Right cardiac atrium (tissue), 5 donors: ENCODE measurements at places on chromosomes 11 and 22.

GRCh38 chr22:22166941-22167713 is 77.5 kb upstream of the VPREB1 start:
- DNase-seq = no peak

- DNase-seq = no peak
Measured at GRCh38 chr11:95499516-95500135, 268.6 kb upstream of the SESN3 start.

DNA sequence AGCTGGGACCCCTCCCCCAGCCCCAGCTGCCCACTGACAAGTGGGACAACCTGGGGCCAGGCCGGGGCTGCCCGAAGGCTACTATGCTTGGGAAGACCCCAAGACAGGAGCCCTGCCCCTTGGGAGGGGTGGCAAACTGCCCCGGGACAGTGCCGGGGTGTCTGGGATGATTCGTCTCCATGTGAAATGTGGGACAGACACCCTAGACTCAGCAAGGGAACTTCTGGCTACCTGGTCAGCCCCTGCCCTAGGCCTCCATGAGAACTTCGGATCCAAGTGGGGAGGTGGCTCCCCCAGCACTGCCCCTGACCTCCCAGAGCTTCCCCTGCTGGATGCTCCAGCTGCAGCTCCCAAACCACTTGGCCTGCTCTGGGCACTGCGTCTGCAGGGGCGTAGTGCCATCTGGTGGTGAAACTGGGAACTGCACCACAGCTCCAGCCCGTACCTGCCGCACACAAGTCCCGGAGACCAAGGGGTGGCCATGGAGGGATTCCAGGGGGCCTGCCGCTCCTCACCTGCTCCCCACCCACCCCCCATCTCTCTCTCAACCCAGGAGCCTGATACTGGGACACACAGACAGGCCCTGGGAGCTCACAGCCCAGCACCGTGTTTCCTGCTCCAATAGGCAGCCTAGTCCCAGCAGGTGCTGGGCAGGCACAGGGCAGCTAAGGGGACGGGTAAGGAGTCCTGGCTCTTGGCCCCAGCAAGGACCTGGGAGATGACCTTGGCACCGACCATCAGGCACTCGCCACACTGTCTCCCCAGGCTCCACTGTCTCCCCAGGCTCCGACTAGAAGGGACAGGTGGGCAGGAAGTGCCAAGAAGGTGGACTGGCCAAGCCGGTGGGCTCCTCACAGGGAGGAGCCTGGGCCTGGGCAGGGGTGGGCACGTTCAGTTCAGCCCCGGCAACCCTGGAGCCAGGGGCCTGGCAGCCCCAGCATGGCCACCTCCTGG is 194.1 kb downstream of the IGLL1 start:
- DNase-seq = peak; percentile 79

DNA sequence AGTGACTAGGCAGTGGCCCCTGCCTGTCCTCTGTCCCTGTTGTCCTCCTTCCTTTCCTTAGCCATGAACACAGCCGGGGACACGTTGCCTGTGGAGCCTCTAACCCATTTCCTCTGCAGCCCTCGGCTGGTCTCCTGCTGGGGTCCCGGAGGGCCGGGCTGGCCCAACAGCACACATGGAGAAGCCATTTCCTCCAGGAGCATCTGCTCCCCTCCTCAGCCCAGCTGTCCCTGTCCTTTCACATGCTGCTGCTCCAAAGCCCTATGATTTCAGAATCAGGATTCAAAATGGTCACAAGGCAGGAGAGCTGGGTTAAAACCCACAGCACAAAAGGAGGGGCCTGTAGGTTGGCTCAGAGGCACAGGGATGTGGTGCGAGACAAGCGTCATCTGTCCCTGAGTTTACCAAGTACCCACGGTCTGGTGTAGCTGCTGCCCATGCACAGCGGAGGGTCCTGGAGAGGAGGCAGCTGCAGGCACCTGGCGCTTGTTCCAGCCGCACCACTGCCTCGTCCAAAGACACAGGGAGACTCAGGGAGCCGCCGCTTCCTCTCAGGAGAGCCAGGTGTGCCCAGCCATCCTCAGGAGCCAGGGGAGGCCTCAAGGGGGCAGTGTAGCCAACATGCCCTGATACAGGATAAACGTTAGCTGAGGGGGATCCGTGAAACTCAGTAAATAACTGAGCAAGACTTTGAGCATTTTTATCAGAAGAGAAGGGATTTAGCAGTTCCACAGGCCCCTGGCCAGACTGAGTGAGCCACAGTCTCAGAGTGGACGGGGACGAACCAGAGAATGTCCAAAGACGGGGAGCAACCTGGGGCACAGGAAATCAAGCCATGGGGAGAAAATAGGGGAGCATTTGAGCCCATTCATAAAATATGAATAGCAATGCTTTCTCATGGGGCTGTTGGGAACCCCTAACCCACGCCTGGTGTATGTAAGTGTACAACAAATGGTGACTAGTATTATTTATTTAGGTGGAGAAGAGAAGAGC is 3.9 kb upstream of the VSIG10L2 start:
- peak; percentile 85 for DNase-seq

DNA sequence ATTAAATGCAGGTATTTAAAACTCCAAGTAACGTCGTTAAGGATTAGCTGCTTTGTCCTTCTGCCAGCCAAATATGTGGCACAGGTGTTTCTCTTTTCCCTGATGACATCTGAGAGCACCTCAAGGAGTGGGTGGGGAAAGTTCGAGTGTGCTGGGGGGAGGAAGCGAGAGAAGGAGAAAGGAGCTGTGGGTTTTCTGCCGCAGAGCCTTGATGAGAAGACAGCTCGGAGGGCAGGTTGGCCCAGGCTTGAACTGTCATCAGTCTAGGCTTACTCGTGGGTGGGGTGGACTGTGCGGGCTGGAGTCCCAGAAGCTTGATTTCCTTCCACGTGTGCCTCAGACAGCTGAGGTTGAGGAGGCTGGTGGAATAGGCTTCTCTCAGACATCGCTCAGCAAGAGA is 15.2 kb upstream of the SORL1-AS1 start:
- DNase-seq = no peak

DNA sequence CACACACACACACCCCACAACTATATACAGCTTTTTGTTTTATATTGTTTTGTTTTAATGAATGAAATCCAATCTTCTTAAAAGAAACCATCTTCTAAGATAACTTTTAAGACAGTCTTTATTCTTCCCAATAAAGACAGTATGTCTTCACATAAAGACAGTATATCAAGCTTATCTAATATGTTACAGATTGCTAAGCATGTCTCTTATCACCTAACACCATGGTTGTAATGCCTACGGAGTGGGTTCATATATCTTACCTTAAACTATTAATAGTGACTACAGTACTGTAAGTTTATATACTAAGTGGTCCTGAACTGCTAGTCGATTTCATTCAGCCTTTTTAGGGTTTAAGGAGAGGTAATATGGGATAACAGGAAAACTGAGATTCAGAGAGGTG is 8.5 kb downstream of the RNF141 start:
- no peak for DNase-seq

DNA sequence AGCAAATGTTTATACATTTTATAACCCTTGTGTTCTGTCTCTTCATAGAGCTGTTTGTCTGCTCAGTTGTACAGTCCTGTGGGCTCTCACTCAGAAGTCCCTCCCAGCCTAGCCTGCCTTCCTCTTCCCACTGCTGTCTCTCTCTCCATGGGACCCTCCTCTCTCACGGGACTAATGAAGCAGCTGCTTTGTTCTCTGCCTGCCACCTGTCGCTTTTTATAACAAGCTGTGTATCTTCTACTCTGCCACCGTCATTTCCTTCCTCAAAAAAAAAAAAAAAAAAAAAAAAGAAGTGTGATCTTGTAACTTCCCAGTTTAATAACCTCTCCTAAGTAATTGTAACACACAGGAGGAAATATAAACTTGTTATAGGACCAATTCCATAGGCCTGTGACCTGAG is 92.2 kb upstream of the ALKBH3 start:
- no peak for DNase-seq

DNA sequence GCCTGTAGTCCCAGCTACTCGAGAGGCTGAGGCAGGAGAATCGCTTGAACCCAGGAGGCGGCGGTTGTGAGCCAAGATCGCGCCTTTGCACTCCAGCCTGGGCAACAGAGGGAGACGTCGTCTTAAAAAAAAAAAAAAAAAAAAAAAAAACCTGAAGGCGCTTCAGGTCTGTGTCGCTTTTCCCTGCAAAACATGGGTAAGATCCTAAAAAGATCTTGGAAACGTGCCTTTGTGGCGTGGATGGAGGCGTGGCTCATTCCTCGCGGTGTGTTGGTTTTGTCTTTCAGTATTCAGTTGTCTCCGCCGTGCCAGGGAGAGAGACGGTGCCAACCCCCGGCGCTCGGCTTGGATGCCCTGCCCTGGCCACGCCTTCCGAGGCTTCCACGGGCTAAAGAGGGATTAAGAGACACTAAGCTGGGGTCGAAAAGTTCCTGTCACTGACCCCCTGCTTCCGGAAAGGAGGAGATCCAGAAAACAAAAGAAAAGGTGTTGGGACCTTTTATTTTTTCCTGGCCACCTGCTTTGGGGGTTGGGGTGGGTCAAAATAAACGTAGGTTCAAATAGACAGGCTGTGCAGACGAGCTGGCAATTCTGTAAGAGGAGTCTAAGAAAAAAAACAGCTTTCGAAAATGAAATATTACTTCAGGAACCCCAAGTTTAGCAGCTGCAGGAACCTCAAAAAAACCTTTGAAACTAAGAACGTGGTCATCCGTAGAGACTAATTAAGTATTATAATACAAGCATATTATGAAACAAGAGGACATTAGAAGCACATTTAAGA is 1.1 kb upstream of the SLC35F2 start:
- peak; percentile 74 for DNase-seq

GRCh38 chr11:20056950-20057943 is 103.0 kb downstream of the DBX1 start:
- DNase-seq = no peak

- DNase-seq = no peak
Measured at GRCh38 chr11:121510438-121510837, 57.7 kb upstream of the SORL1-AS1 start.

GRCh38 chr11:35138943-35139721 is at the start of gene CD44:
CD44 (plus strand) TSS chr11:35139171; CDS start chr11:35139304, 133 bp downstream.
- peak; percentile 85 for DNase-seq

DNA sequence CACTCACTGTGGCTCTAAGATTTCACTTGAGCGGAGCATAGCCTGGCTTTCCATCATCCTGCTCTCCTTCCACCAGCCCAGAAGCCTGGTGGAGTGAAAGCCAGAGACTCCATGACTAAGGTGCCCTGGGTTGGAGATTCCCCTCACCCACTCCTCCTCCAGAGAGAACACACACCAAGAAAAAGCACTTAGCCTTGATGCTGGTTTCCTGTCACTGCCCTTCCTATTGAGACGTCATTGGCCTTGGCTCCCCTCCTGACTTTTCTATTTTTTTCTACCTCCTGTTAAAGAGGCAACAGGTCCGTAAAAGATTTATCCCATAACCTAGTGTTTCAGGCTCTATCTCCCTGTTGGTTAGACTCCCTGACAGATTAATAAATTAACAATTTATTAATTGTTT is 38.5 kb upstream of the APLNR start:
- no peak for DNase-seq

DNA sequence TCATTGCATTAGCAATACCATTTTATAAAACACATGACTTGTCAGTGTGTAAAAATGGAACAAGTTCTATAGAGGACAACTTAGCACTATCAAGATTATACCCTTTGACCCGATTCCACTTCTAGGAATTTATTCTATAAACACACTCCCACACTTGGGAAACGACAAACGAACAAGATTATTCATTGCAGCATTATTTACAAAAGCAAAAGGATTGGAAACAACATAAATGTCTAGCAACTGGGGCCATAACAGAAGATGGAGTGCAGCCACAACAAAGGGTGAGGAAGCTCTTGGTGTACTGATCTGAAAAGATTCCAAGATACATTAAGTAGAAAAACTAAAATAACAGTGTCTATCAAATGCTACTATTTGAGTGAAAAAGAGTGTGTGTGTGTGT is 2.3 kb upstream of the IRAG1 start:
- no peak for DNase-seq
